Uterine smooth muscle cell (primary cell): ENCODE measurements at places on chromosomes 2 and 18. TPM values are rescaled to one million over a fixed set of nuclear protein-coding genes. Genes with fewer than 3 reads are reported as not detected.

Gene UPP2
- not detected in 2 replicates for total RNA-seq

Gene ANKRD44
- total RNA-seq = 34.2 and 41.5 TPM in 2 replicates

Gene NDC80
- 17.2 and 64.5 TPM in 2 replicates for total RNA-seq

Gene TCF23
- not detected in 2 replicates for total RNA-seq

Gene RPS27A
- 683 and 741 TPM in 2 replicates for total RNA-seq
